G401 (cell line): ENCODE measurements at places on chromosomes 6 and 20.

- DNase-seq: no peak
These were observed 83.6 kb upstream of the C20orf144 start for GRCh38 chr20:33578510-33578909.

- DNase-seq: peak; percentile 70
These were observed 154.7 kb upstream of the LAMP5 start for GRCh38 chr20:9359561-9360308.

DNA sequence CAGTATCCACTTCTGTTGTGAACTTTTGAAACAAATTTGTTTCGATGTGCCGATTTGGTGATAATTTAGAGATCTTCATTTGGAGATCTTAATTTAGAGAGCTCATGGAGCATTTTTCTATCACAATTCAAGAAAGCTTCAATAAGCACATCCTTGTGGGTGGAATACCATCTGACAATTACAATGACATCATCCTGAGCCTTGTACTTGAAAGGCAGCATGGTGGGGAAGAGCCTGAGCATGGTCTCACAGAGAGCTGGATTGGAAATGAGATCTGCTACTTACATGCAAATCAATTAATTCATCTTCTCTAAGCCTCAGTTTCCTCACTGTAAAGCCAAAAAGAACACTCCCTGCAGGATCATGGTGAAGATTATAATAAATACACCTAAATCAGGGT, 75.9 kb downstream of the FRK start:
- no peak for DNase-seq

DNA sequence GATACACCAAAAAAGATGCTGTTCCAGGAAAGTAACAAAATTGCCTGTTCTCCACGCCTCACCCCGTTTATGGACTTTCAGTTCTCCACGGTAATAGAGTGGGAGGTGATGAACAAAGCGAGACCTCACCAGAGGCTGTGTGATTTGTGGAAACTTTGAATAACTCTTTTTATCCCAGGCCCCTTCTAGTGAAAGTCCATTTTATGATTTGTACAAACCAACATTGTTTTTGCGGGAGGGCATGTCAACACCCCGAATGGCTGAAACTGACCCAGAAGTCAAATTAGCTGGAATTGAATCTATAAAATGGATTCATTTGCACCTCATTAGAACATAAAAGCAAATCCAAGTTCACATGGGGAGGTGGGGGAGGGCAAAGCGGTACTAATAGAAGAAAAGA, 517.8 kb downstream of the CDH26 start:
- no peak for DNase-seq

DNA sequence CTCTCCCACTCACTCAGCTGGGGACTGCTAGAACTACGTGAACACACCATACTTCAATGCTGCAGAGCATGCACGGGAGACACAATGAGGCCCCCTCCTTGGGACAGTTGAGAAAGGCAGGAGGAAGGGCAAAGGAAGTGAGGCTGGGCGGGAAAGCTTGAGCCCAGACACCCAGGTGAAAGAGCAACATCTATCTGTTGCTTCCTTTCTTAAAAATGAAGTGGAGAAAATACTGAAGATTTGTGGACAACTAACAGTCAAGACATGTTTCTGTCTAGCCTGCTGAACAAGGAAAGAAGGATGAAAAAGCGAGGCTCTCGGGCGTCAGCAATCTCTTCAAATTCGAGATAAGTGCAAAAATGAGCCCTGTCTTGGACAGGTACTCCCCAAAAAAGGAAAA, 3.0 kb upstream of the NNAT start:
- DNase-seq: no peak

- peak; percentile 21 for DNase-seq
These were observed 14.7 kb upstream of the SIM1 start for GRCh38 chr6:100479179-100480035.

- DNase-seq: no peak
These were observed 622.3 kb upstream of the IMPG1 start for GRCh38 chr6:76694795-76695194.

DNA sequence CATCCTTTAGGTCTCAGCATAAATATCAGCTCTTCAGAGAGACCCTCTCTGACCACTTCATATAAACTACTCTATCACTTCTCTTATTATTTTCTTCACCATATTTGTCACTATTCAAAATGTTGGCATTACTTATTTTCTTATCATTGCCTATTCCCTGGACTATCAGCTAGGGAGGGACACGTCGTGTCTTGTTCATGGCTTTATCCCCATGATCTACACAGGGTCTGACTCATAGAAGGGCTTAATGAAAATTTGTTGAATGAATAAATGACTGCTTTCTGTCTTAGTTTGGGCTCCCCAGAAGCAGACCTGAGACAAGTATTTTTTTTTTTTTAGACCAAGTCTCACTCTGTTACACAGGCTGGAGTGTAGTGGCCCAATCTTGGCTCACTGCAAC, 3.0 kb upstream of the CDK5RAP1 start:
- DNase-seq: no peak

GRCh38 chr6:74749211-74750147, 456.4 kb downstream of the COL12A1 start:
- DNase-seq: no peak

GRCh38 chr6:53734473-53735299, 60.1 kb upstream of the LRRC1 start:
- DNase-seq: no peak

DNA sequence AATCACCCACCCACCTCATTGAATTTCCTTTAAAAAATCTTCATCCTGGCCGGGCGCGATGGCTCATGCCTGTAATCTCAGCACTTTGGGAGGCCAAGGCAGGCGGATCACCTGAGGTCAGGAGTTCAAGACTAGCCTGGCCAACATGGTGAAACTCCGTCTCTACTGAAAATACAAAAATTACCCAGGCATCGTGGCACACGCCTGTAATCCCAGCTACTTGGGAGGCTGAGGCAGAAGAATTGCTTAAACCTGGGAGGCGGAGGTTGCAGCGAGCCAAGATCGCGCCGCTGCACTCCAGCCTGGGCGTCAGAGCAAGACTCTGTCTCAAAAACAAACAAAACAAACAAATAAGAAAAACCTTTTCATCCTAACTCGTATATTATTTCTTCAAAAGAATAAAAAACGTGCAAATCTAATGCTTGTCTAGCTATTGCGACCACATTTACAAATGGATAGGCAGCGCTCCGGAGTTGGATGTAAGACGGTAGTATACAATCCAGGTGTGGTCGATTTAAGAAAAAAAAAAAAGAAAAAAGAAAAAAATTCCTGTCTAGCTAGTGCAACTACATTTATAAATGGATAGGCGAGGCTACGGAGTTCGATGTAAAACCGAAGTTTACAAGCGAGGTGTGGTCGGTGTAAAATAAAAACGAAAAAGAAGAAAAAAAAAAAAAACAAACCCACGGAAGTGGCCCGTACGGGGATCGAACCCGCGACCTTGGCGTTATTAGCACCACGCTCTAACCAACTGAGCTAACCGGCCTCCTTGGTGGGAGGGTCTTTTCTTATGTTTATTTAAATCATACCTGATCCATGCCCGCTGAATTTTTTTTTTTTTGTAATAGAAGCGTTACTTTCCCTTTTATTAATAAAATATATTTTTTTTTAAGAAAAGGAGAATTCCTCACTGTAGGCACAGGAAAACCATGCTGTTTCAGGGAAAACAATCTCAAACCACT, 70.7 kb upstream of the PRSS16 start:
- DNase-seq: peak; percentile 69

DNA sequence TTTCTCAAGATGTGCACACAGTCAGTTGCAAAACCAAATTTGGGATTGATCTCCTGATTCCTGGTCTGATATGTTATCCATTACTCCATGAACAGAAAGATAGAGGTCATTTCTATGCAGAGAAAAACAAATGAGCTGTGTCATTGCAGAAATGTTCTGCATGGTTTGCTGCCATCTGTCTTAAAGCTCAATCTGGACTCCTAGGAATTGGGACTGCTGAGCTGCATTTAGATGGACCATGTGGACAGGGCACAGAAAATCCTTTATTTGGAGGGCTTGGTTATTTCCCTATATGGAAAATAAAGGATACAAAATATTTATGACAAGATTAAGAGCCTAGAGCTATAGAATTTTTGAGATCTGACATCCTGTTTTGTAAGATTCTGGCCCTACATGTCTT, 91.3 kb downstream of the ADGRB3 start:
- peak; percentile 97 for DNase-seq

DNA sequence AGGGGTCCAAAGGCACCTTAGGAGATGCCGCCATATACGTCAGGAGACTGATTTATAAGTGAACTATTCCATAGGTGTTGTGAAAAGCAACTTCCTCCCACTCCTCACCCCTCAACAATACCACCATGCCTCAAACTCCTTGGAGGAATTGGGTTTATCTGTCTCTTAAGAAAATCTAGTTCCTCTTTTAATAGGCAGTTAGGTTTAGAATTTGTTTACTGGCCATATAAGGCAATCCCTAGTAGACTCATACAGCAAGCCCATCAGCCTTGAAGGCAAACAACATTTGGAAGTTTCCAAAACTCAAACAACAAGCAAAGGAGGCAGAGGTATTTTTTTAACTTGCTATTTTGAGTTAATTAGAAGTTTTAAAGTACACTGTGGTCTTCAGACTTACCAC, 66.1 kb downstream of the PRND start:
- no peak for DNase-seq

DNA sequence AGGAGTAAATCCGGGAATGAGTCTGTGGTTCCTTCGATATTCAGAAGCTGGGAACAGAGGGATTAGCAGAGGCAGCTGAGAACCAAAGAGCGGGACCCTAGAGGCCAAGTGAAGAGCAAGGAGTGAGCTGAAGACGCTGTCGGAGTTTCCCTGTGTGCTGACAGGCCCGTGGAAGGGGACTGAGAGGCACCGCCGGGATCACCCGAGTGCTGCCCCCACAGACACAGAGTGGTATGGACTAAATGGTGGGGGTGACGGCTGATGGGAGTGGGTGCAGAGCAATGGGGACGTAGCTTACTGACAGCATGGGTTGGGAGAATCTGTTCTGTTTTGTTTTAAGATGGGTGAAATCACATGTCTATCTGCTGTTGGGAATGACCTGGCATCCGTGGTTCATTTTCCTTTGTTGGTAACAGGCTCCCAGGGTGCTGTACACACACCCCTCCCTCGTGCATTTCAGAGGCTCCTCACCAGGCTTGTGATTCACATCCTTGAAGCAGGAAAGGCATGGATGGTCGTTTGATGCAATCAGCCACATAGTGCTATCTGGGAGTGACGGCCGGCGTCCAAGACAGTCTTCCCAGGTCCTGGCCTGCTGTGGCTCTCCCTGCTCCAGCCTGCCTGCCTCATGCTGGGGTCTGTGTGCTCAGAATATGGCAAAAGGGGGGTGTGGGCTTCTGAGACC, 97.4 kb downstream of the THBS2 start:
- no peak for DNase-seq

- DNase-seq: peak; percentile 39
These were observed 90.4 kb downstream of the CARMIL1 start for GRCh38 chr6:25369433-25370177.

DNA sequence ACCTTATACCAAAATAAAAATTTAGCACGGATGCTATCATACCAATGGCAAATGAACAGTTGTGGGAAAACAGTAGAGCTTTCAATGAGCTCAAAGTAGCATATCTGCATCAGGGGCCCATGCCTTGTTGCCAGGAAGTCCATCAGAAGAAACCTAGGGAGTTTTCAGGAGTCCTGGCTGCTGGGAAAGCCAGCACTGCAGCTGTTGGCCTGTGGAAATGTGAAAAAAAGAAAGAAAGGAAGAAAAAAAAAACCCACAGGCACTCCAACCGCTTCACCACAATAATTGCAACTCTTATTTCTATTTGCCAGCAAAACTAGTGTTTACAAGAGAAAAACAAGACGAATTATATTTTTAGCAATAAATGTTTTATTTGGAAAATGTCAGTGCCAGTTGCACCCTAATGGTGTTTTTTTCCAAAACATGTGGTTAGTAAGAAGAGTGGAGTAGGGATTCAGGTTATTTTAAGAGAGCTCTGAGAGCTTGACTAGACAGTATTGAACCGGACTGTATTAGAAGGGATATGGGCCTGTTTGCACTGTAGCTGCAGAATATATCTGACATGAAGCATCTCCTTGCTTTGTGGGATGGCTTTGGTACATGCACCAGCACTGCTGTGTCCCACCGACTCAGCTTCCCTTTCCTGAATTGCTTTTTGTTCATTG, 137.3 kb downstream of the CCDC170 start:
- no peak for DNase-seq

DNA sequence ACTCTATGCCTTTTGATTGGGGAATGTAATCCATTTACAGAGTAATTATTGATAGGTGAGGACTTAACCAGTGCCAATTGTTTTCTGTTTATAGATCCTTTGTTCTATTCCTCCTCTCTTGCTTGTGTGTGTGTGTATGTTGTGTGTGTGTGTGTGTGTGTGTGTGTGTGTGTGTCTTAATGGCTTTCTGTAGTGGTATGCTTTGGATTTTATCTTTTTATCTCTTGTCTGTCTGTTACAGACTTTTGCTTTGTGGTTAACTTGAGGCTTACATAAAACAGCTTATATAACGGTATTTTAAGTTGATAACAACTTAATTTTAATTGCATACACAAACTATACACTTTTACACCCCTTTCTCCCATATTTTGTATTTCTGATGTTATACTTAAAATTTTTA, 54.7 kb downstream of the CDC5L start:
- no peak for DNase-seq

GRCh38 chr20:37243076-37243936, 18.3 kb downstream of the GHRH start:
- DNase-seq: no peak

- DNase-seq: no peak
These were observed 29.6 kb downstream of the QKI start for GRCh38 chr6:163444077-163444476.

- DNase-seq: no peak
These were observed 5.6 kb upstream of the C6orf132 start for GRCh38 chr6:42148058-42148457.

GRCh38 chr6:75147512-75147911, 58.3 kb downstream of the COL12A1 start:
- DNase-seq: no peak

DNA sequence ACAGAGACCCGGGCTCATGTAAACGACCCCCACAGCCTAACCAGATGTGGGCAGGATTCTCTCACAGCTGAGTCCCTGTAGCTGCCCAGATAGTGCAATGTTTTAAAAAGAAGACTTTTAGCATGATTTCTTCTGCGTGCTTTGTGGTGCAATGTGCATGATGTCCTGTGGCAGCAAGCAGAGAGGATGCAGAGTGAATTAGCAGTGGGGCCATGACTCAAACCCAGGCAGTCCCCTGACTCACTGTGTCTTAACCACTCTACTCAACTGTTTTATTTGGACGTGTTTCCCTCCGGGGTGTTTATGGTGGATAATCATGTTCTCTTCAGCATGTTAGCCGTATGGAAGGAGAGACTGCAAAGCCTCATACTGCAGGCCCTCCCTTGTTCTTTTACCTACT, 247.9 kb downstream of the SLC24A3 start:
- no peak for DNase-seq

- no peak for DNase-seq
These were observed 75.4 kb downstream of the ZNF292 start for GRCh38 chr6:87230801-87231200.

- no peak for DNase-seq
These were observed 43.2 kb upstream of the OSTM1 start for GRCh38 chr6:108117427-108118358.

- DNase-seq: no peak
These were observed 86.2 kb downstream of the LCA5 start for GRCh38 chr6:79450984-79451383.
